MG63 (cell line): ENCODE measurements at places on chromosomes 6 and 20. TPM values are rescaled to one million over a fixed set of nuclear protein-coding genes. Genes with fewer than 3 reads are reported as not detected.

DNA sequence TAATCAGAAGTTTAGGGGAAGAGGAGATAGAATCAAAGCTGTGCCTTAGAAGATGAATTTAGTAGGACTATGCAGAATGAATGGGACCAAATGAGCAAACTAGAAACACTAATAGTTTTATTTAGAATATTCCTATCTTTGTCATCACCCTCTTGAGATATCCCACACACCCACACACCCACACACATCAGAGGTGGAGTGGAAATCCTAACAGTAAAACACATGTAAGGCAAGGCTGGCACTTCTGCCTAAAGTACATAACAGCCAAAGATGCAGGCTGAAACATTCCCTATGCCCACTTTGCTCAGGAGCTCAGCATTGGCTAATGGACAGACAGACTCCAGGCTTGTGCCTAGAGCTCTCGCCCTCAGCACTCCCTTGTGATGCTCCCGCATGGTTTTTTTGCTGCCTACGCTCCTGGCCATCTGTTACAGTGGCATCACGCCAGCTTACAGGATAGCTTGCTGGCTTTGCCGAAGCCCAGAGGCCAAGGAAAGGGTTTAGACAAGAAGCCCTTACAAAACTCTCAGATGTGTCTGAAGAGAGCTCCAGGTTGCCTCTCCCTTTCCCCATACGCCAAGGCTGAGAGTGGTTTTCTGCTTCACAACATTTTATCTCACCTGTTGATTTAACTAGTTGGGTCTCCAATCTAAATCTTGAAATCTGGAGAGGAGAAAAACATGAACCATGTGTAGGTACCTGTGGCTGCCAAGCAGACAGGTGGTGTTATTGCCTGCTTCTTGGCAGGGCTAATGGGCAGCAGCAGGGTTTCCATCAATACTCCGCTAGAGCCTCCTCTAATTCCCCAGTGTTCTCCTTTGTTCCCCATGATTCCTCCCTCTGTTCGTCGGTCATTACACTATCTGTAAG, 282.6 kb upstream of the ID4 start:
- no peak for DNase-seq

- DNase-seq: no peak
These were observed 30.7 kb downstream of the CHD6 start for GRCh38 chr20:41587523-41587922.

Gene TENT5A
- total RNA-seq: 16.4 and 22.0 TPM in 2 replicates

Gene MEP1A
- not detected in 2 replicates for total RNA-seq

- DNase-seq: no peak
These were observed 133.0 kb downstream of the JARID2 start for GRCh38 chr6:15378866-15379265.

DNA sequence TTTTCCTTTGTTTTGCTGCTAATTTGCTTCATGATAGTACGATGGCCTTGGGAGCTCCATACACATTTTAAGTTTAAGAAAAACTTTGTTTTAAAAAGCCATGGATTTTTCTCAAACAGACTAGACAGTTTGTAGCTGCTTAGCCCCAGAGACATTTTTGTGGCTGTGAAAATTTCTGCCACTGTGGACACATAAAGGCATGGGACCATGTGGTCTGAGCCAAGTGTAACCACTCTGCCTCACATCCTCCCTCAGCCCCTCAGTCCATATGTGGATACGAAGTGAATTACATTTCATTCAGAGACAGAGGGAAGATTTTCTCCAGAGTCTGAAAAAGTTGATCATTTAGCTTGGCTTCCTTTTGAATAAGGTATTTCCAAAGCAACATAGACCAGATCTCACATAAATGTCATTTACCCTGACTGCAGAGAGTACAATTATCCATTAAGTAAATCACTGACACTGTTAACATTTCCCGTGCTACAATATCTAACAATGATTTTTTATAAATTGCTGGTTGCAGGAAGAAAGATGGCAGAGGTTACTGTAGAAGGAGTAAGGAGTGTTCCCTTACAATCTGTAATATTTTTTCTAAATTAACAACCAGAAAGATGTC, 87.4 kb downstream of the GJA1 start:
- peak; percentile 12 for DNase-seq

DNA sequence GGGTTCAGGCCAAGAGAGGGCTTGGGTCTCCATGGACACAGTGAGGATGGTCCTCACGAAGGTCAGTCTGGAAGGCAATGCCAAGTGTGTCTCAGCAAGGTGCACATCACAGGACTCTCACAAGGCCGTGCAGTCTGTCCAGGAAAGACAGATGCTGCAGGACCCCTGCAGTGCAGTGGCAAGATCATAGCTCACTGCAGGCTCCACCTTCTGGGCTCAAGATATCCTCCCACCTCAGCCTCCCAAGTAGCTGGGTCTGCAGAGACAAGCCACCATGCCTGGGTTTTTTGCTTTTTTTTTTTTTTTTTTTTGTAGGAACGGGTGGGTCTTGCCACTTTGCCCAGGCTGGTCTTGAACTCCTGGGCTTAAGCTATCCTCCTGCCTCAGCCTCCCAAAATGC, 26.4 kb downstream of the ZMYND8 start:
- peak; percentile 17 for DNase-seq

DNA sequence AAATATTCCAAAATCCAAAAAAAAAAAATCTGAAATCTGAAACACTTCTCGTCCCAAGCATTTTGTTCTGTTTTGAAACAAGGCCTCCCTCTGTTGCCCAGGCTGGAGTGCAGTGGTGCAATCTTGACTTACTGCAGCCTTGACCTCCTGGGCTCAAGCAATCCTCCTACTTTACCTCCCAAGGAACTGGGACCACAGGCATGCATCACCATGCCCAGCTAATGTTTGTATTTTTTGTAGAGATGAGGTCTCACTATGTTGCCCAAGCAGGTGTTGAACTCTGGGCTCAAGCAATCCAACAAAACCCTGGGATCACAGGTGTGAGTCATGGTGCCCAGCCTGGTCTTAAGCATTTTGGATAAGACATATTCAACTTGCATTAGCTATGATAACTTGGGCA, 13.6 kb downstream of the SESN1 start:
- no peak for DNase-seq

GRCh38 chr20:62906647-62907375, 19.5 kb downstream of the DIDO1 start:
- DNase-seq: no peak

Gene LTB
- not detected in 2 replicates for total RNA-seq

- DNase-seq: no peak
These were observed 36.4 kb upstream of the NELFCD start for GRCh38 chr20:58944610-58945009.

DNA sequence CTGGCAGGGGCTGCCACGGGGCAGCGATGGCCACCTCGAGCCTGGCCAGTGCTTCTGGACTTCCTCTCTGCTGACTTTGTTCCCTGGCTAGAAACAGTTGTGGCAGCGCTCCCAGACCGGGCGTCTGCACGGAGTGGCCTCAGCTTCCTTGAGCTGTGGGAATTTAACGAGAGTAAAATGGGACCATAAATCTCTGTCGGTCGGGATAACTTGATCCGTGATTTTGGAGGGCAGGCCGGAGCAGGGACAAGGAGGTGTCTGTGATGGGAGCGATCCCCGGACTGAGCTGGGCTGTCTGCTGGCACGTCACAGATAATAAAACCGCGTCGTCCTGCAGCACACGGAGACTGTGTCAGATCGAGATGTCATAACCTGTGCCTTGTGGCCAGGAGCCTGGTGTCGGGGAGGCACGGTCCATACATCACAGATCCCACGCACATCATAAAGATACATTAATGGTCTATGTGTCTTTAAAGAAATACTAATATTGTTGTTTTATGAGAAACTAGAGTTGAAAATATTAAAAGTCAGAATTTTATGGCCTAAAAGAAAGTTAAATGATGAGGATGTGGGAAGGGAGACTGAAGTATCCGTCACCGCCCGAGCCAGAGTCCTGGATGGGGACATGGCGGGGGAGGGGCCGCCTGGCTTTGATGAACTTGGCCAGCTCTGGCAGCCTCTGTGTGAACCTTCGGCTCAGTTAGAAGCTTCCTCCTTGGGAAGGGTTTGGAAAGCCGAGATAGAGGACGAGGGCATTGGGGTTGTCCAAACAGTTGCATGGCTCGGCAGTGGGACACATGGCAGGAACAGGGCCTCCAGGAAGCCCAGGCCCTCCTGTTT, 6.5 kb upstream of the RBBP8NL start:
- no peak for DNase-seq

Gene SYCP2
- 0.16 and 1.2 TPM in 2 replicates for total RNA-seq

Gene SNRNP48
- total RNA-seq: 7.4 and 53.4 TPM in 2 replicates

Gene PLN
- not detected in 2 replicates for total RNA-seq

DNA sequence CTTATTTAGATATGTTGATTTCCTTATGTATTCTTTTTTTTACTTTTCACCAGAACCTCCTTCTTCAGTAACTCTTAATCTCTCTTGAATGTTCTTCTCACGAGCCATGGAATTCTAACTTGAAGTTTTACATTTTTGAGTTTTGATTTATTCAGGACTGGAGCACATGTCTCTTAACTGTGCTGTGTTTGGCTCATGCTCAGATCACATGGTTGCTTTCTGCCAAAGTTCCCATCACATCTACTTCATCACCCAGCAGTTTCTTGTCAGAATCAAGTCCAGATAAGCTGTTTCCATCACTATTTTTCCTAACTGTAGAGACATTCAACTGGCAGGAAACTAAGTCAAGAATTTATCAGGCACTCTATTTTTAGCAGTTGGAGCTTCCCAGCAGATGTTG, 31.7 kb downstream of the SLC35A1 start:
- no peak for DNase-seq

Gene IP6K3
- not detected in 2 replicates for total RNA-seq

GRCh38 chr6:4010048-4010447, 68.9 kb downstream of the FAM217A start:
- no peak for DNase-seq

Gene COL12A1
- 37.5 and 50.4 TPM in 2 replicates for total RNA-seq

Gene LHFPL5
- not detected in 2 replicates for total RNA-seq
